Activated CD8-positive, alpha-beta memory T cell treated with anti-CD3 and anti-CD28 coated beads for 4 hours (primary cell): ENCODE measurements at places on chromosomes 6 and 20.

DNA sequence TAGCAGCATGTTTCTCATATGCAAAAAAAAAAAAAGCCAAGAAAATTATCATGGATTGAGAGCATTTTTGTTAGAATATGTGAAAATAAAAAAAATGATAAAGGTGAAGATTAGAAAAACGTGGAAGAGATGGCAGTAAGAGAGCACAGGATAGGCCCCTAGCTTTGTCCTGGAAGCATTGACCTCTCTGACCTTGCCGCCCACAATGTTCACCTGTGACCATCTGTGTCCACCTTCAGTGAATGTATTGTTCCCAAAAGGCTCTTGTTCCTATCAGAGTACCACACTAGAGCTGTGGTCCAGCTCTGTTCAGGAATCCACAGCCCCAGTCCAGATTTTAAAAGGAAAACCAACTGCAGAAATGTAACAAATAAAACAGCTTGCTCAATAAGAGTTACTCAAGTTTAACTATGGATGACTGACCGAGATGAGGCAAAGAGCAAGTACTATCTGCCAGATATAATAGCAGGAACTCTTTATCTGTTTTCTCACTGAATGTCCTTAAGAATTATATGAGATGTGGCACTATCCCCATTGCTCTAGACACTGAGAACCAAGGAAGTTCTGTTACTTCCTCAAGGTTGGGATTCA, 287.7 kb upstream of the STXBP5 start:
- DNase-seq: no peak

DNA sequence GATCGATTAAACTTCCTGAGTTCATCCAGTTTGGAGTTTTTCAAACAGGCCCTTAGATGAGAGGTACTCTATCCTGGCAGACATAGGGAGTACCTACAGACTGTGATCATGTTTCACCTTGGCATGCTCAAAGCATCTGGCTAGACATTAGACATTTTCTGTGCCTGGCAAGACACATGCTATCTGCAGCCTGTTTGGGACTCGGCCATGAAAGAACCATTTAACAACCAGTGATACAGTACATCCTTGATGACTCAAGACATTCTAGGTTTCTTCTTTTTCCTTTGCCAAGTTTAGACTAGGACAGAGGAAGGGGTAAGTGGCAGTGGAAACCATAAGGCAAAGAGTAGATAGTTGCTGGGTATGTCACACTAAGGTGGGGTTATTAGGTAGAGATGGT, 15.4 kb upstream of the PAQR8 start:
- no peak for DNase-seq

- no peak for DNase-seq
These were observed 27.9 kb downstream of the NTSR1 start for GRCh38 chr20:62736407-62737071.

DNA sequence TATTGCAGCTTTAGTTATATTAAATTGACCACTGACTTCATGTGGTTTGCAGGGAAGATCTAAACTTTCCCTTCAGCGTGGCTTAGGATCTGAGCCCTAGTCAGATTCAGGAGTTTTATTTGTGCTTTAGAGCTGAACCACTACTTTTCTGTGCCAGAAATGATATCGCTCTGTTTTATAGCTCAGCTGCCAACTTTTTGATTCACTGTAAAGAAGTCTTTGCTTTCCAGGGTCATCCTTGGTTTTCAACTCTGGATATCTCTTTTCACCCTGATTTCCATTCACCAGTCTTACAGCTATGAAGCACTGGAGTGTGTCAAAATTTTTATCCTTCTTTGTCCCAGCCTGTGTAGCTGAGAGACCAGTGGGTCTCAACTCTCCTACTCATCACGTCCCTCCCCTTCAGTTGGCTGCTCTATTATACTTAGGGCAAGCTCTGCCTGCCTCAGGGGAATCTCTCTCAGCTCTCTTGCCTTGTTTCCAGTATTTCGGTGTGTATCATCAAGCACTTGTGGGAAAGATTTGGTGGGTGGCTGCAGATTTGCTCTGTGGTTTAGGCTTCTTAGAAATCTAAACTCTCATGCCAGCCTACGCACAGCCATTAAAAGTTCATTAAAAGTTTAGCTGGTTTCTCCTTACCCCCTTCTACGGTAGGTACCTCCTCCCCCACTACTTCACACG, 425.5 kb downstream of the TENT5A start:
- DNase-seq: no peak

DNA sequence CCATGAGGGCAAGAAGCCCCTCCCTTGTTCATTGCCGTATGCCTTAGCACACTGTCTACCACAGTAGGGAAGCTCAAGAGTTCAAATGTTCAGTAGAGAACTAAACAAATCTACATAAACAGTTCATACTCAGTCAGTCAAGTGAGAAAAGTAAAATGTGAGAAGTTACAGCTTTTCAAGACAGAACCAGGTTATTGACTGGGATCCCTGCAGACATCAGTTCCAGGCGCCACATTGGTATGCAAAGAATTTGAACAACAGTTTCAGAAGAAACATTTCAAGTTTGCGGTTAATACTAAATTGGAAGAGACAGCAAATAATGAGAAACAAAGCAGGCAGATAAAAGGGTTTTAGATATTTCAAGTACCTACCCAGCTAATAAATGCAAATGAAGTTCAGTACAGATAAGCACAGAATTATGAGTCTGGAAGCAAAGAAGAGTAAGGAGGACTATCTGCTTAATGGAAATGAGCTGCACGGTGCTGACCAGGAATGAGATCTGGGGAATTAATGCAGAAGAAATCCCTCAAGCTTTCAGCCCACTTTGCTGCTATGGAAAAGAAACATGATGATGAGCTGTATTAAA, 246.2 kb downstream of the HACE1 start:
- no peak for DNase-seq

DNA sequence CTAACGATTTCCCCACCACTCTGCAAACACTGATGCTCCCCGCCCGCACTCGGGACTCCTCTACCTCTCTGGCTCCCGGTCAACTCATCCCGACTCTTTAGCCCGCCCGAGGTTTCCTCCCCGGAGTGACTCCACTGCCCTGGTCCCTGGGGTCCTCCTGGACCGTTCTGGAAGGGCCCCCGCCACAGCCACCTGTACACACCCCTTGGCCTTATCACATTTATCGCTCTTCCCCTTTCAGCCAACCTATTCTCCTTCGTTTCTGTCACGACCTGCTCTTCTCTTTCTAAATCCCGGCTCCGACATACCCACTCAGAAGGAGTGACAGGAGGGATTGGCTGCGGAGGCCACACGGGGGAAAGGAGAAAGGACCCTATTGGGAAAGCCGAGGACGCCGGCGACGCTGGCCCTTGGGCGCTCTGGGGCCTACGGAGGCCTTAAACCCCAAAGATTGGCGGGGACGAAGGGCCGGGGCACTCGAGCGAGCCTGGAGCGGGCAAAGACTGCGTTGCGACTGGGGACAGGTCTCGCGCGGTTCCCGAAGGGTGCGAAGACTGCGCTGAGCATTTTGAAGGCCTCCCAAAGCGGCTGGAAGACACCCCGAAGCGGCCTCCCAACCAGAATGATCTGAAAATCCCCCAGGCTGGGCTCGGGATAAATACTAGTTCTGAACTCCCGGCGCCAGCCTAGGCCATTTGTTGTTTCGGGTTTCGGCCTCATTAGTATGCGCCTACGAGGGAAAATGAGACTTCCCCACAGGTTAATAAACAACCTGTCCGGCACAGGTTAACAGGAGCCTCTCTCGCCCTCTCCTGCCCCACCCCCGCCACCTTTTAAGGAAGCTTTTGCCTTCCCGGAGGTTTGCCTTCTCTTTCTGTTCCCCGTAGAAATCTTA, 9.2 kb downstream of the SIM1 start:
- no peak for DNase-seq

GRCh38 chr6:16543521-16543920, 217.7 kb downstream of the ATXN1 start:
- DNase-seq: no peak

- DNase-seq: no peak
These were observed 88.6 kb downstream of the LIN28B start for GRCh38 chr6:105045526-105045925.

- DNase-seq: no peak
These were observed 212.5 kb downstream of the RNGTT start for GRCh38 chr6:88750936-88751335.

GRCh38 chr6:162184465-162184864, 543.1 kb downstream of the PRKN start:
- DNase-seq: no peak

DNA sequence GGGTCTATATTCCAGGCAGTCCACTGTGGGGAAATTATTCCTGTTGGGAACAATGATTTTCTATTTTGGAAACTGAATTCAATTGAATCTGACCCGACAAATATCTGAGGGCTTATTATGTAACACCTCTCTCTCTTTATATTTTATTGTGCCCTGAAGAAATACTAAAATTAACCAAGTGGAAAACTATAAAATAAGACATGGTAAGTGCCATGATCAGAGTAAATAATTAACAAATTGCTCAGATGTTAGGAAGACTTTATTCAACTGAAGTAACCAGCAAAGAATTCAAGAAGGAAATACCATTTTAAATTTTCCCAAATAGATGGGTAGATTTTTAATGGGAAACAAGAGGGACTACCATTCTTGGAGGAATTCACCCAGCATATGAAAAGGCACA, 632.9 kb downstream of the MAFB start:
- no peak for DNase-seq

- DNase-seq: no peak
These were observed 99.2 kb upstream of the RPS6KA2 start for GRCh38 chr6:166726201-166726600.

DNA sequence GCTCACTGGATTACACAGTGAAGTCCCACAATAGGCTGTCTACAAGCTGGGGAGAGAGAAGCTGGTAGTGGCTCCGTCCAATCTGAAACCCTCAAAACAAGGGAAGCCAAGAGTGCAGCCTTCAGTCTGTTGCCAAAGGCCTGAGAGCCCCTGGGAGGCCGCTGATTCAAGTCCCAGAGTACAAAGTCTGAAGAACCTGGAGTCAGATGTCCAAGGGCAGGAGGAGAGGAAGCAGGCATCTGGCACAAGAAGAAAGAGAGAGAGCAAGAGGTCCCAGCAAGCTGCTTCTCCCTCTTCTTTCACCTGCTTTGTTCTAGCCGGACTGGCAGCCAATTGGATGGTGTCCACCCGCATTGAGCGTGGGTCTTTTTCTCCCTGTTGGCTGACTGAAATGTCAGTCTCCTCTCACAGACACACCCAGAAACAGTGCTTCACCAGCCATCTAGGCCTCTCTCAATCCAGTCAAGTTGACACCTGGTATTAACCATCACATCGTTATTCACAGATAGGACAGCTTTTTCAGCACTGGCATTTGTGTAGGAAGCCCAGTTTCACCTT, 51.2 kb downstream of the CRYBG1 start:
- DNase-seq: no peak

- DNase-seq: no peak
These were observed 1.9 kb upstream of the NR2E1 start for GRCh38 chr6:108163644-108164542.

- no peak for DNase-seq
These were observed 19.0 kb upstream of the UTRN start for GRCh38 chr6:144266091-144266649.

DNA sequence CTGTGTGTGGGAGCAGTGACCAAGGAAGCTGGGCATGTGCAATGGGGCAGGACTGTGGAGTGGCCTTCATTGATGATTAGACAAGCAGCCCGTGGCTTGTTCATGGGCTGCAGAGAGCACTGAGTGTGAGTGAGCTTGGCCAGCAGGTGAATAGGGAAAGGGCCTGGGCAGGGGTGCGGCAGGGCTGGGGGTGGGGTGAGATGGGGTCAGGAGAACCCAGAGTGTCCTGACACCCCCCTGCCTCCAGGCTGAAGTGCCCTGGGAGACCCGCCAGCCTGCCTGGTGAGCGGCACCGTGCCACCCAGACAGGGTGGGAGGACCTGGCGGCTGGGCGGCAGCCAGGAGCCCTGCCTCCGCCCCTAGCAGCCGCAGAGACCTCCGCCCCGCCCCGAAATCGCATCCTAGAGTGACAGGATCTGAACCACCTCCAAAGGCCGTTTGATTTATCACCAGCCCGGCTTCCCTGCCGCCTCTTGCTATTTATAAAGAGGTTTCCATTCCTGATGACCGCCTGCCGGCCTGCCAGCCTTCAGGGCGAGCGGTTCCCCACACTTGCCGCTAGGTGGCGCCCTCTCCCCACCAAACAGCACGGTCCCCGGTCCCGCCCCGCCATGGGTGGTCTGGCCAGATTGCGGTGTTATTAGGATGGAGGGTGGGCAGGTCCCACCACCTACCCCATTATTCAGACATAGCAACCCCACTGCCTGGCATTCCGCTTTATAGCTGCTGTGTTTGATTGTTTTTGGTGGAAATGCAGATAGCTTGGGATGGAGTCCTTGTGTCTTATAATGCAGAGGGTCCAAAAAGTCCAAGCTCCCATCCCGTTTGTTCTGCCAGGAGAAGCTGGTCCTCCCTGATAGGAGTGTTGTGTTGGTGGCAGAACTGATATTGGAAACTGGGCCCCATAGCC, 3.5 kb downstream of the MYLK2 start:
- DNase-seq: peak; percentile 56

DNA sequence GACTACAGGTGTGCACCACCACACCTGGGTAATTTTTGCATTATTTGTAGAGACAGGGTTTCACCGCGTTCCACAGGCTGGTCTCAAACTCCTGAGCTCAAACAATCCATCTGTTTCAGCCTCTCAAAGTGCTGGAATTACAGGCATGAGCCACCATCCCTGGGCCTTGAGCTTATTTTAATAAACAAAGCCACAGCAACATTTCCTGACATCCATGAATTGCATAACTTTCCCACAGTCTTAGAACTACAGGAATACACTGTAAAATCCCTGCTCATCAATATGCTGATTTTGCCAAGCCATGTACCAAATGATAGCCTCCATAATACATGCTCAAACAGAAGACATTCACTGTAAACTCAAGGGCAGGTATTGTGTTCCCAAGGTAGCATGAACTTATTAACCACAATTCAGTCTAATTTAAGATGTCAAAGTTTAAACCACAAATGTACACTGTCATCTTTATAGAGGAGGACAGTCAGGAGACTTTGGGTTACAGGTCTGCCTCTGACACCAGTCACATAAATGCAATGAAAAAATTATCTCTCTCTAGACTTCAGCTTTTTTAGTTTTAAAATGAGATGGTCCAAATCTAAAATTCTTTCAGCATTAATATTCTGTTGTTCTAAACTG, 40.0 kb downstream of the NUDT3 start:
- no peak for DNase-seq

GRCh38 chr6:2221726-2222274, 23.6 kb downstream of the GMDS start:
- DNase-seq: no peak

DNA sequence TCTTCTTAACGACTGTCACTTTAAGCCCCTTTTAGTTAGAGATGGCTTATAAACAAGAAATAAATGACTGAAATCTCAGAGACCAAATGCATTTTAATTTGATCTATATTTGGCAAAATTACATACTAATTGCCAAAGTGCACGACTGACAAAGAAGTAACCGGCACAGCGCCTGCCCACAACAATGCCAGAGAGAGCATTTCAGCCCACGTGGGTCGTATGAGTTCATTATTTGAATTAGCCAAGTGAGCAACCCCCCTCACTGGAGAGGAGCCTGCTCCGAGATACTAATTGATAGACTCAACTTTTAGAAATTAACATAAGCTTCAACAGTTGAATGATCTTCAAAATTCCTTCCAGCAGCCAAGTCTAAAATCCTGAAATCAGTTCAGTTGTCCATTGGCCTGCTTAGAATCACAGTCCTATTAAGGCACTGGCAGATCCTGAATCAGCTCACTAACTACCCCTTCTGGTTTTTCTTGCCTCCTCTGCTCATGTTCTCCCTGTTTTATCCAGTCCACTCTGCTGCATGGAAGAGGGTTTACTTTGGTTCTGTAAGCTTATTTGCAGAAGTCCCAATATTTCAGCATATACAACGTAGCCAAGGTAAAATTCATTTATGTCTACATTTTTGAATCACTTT, 519.1 kb upstream of the AGPAT4 start:
- DNase-seq: no peak

GRCh38 chr20:47862574-47863240, 77.4 kb upstream of the SULF2 start:
- no peak for DNase-seq
